ENCODE measurements at places on chromosomes 11 and 22.

DNA sequence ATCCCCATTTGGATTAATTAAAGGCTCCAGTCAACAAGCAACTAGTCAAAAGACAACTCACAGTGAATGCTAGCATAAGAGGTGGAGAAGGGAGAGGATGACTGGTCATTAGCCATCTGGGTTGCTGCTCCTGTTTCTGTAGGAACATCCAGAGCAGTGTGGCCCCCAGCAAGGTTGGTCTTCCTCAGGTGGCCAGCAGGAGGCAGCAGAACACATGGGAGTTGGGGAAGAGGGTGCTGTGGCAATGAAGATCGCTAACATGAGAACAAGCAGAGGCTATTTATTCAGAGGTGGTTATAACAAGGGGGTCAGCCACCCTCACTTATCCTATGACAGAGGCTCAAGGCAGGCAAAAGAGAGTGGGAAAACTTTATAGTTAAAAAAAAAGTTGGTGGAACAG lies 21.3 kb downstream of the IZUMO1R start:
- peak; percentile 14 for DNase-seq

DNA sequence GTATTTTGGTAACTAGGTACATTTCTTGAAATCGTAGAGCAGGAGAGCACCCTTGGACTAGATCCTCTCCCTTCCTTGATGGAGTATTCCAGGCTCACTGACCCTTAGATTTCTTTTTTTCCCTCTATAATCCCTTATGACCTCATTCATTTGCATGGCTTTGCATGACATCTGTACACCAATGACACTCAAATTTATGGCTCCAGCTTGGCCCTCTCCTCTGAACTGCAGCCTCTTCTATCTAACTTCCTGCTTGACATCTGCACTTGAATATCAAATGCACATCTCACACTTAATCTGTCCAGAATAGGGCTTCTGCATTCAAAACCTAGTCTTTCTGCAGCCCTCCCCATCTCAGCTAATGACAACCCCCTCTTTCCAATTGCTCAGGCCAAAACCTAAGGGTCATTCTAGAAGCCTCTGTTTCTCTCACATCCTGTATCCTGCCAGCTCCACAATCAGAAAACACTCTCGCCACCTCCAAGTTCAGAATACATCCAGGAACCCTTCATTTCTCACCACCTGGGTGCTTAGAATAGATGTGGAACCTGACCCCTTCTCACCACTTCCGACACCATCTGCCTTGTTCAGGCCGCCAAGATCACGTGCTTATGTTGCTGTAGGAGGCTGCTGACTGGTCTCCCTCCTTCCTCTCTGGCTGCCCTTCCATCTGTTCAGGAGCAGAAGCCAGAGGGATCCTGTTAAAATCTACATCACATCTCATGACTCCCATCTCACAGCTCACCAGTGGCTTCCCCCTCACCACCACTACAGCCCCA lies 138.9 kb upstream of the MTNR1B start:
- no peak for DNase-seq

DNA sequence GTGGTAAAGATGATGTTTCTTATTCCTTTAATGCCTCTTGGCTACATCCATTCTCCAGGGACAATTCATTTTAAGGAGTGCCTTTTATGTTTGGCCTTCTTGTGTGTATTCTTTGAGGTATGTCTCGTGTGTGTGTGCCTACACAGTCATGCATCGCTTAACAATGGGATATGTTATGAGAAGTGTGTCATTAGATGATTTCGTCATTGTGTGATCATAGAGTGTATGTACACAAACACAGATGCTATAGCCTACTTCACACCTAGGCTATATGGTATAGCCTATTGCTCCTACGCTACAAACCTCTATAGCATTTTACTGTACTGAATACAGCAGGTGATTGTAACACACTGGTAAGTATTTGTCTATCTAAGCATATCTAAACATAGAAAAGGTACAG lies 23.0 kb downstream of the ZNF202 start:
- DNase-seq, result no peak

- no peak for DNase-seq
Measured at GRCh38 chr22:43297270-43298061, 45.7 kb downstream of the SCUBE1 start.

DNA sequence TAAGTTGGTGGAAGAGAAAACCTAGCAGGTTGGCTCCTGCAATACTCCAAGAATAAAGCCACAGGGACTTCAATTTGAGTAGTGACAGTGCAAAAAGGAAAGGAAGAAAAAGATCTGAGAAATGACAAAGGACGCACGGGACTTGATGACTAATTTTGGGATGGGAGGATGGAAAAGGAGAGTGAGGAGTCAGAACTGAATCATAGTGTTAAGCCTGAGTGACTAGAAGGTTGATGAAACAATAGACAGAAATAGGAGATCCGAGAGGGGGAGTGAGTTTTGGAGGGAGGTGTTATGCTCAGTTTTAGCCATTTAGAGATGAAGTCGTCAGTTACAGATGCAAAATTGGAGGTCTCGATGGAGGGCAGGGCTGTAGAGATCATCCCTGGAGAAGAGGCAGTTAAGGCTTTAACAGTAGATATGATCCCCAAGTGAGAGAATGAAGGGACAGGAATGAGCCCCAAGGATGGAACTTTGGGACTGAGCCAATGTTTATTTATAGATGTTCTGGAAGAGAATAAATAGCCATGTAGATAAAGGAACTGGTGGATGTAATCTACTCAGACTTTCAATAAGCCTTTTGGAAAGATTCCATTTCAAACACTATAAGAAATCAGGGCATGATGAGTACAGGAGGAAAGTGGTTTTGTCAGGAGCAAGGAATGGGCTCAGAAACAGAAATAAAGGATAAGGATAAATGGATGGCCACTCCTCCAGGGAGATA lies 108.9 kb upstream of the NCAM1 start:
- no peak for DNase-seq

DNA sequence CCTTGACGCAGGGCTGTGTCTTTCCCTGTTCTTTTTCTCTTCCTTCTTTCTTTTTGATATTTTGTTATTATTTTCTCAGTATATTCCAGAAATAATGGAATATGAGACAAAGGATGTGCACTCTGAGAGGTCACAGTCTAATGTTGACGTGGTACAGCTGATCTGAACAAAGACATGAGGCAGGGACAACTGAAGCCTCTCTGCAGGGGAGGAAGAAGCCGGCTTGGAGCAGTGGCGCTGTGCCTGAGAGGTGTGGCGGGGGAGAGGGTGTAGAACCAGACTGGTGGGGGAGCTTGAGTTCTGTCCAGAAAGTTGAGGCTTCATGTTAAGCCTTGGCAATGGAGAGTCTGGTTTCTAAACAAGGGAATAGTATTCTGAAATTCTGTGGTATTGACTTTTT lies 34.7 kb downstream of the ADAMTS15 start:
- no peak for DNase-seq

Data from stimulated activated CD8-positive, alpha-beta memory T cell treated with anti-CD3 and anti-CD28 coated beads, Interleukin-7, amount 100 ng/mL, for 1 hour (primary cell).